COR-L47 (cell line): ENCODE measurements at places on chromosomes 3 and 15.

DNA sequence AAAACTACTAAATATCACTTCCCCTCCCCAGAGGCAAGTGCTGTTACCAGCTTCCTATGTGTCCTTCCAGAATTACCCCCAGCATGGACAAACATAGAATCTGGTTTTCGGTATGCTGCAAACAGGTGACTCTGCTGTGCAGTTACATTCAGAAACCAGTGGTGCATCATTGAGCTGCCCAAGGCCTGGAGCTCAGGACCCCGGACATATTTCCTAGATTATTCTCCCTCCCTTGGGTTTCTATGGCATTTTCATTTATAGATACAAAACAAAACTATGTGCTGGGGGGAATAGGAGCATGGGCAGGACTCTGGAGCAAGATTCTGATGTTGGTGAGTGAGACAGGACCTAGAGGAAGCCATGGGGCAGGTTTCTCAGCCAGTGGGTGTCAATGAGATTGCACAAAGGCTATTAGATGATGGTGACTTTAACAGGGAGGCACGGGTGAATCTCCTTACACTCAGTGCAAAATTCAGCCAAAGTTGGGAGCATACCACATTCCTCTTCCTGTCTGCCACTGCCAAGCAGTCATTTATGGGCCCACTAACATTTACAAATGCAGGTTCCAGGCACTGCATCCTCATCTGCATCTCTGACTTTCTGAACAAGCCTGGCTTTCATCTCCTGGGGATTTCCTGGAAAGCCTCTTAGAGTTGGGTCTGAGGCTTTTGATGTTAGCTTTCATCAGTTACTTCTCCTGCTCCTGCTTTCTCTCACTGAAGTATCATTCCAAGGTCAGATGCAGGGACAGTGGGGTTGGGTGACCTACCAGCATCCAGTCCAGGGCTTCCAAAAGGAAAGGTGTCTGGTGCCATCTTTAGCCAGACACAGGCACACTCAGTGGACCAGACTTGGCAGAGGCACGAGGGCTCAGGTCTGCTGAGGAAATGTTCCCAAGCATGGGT, 44.5 kb downstream of the CMTM7 start:
- no peak for DNase-seq

GRCh38 chr3:191728186-191728585, 267.2 kb downstream of the PYDC2 start:
- DNase-seq: no peak

GRCh38 chr3:125212091-125212508, 448 bp downstream of the SLC12A8 start:
- DNase-seq: no peak

DNA sequence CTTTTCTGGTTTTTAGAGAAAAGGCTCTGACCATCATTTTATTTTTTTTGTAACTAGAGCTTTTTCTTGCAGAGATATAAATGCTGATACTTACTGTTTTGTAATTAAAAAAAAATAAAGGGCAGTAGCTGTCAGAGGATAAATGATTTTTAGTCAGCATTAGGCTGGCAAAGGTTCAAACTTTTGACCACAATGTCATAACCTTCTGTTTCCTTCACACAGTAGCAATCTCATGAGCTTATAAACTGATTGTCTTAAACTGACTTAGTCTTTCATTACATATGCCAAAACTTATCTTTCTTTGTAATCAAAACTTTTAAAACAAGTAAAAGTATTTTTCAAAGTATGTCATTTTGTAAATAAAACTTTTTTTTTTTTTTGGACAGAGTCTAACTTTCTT, 841.9 kb downstream of the OTOL1 start:
- DNase-seq: no peak

GRCh38 chr15:83014205-83014653, 2.8 kb upstream of the C15orf40 start:
- DNase-seq: no peak

- DNase-seq: no peak
Observed at GRCh38 chr15:37112971-37113670, 12.8 kb upstream of the MEIS2 start.

- no peak for DNase-seq
Observed at GRCh38 chr3:30448450-30449289, 157.7 kb upstream of the TGFBR2 start.

DNA sequence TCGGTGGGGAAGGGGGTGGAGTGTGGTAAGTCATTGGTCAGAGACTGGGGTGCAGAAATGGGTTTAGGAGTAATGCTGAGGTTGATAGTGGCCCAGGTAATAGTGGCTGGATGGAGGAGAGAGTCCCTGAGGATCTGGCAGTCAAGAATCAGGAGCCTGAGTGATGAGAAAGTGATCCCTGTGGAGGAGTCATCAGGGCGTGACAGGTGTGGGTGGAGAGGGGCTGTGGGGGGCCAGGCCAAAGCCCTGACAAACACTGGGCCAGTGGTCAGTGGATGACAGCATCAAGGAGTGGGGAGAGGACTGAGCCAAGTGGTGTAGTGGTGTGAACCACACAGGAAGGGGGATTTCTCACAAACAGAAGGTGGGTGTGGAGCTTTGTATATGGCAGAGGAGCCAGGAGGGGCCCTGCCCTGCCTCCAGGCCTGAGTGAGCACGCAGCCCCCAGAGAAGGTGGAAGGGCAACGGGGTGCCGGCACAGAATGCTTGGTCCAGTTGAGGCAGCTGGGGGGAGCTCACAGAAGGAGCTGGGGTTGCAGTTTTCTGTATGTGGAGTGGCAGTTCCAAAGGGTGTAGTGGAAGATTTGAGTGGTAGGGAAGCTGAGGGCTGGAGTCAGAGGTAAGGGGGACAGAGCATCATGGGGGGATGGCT, 77.1 kb downstream of the SPSB4 start:
- no peak for DNase-seq

DNA sequence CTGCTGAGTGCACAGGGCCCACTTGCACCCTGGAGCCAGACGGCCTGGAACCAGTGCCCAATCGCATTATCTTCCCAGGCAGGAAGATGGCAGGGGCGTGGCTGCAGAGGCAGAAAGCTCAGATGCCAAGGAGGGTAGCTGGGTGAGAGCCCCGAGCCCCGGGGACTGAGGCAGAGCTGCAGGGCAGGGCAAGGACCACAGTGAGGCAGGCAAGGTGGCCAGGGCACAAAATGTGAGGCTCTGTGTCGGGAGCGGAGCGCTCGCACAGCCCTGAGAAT, 1.6 kb upstream of the CCDC33 start:
- DNase-seq: no peak

DNA sequence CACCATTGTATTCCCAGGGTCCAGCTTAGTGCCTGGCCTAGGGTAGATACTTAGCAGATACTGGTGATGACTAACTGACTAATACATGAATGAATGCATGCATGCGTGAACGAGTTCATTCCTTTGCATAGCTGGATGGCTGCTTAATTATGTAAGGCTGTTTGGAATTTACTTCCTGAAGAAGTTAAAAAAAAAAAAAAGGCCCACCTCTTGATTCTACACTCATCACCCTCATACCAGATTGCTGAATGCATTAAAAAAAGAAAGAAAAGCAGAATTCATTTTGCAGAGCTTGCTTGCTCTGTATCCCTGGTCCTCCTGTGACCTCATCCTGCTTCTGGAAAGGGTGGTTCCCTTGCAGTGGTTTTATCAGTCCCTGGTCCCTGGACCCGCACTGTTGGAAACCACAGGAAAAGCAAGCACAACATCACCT, 277.6 kb upstream of the CFAP20DC start:
- no peak for DNase-seq

DNA sequence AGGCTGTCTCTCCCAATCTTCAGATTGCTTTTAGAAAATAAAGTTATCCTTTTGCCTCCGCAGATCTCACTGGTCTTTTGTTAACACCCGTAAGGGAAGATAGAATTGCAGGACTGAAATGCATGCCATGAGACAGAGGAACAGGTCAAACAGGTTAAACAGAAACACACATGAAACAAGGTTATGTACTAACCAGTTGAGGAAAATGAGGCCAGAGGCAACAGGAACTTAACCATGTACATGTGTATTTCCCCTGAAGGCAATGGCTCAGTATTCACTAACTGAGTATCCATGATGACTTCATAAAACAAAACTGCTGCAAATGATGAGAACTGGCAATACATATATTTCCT, 169.1 kb upstream of the NSMCE3 start:
- no peak for DNase-seq

DNA sequence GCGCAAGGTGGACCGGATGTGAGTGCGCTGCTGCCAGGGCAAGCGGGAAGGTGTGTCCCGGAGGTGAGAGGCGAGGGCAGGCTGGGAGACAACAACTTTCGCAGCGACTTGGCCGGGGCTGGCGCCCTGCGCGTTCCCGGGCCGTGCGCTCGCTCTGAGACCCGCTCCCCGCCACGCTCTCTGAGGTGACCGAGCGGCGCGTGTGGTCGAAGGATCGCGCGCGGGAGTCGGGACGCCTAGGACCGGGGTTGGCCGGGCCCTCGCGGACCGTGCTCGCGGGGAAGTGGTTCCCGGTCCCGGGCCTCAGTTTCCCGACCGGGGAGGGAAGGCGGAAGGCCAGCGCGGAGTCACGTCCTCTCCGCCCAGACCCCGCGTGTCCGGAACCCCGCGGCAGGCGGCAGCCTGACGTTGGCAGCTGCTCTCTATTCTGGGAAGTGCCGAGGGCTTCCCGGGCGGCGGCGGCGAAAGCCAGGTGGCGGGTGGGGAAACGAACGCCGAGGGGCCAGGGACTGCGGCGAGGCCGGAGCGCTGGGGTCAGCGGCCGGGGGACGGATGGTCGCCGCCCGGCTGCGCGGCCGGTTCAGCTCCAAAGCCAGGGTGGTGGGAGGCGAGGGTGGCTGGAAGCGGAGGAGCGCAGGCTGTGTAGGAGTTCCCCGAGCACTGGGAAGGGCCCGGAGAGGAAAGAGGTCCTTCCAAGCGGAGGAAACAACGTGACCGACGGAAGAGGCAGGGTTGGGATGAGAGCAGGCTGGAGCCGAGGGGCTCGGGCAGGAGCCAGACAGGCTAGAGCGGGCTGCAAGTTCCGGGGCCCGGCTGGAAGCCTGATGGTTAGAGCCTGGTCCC, 1.0 kb upstream of the IGF2BP2 start:
- DNase-seq: no peak

DNA sequence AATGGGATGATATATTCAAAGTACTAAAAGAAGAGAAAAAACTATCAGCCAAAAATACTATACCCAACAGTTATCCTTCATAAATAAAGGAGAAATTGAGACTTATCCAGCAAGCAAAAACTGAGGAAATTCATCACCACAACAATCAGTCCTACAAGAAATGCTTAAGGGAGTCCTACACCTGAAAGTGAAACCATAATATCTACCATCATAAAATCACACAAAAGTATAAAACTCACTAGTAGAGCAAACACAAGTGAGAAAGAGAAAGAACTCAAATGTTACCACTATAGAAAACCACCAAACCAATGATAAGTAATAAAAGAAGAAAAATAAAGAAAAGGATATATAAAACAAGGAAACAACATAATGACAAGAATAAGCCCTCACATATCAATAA, 103.6 kb upstream of the NEO1 start:
- DNase-seq: no peak
